ENCODE measurements at places on chromosomes 7 and 10.

- DNase-seq = no peak
Measured at GRCh38 chr7:36736090-36736898, 12.0 kb upstream of the AOAH start.

DNA sequence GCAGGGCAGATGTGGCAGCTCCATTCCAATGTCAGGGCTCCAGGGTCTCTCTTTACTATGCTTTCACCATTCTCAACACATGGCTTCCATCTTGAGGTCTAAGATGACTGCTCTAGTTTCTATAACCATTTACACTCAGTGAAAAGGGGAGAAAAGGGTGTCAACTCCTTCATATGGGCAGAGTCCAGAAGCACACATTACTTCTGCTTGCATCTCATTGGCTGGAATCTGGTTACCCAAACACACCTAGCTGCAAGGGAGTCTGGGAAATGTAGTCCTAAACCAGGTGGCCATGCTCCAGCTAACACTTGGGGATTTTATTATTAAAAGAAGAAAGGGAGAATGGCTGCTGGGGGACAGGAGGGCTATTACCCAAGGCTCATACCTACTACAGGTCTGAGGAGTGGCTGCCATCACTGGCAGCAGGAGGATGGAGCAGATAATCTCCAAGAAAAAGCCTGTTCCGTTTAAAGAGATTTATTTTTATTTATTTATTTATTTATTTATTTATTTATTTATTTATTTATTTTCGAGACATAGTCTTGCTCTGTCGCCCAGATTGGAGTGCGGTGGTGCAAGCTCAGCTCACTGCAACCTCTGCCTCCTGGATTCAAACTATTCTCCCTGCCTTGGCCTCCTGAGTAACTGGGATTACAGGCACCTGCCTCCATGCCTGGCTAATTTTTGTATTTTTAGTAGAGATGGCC lies 29.1 kb upstream of the LBX1 start:
- no peak for DNase-seq

DNA sequence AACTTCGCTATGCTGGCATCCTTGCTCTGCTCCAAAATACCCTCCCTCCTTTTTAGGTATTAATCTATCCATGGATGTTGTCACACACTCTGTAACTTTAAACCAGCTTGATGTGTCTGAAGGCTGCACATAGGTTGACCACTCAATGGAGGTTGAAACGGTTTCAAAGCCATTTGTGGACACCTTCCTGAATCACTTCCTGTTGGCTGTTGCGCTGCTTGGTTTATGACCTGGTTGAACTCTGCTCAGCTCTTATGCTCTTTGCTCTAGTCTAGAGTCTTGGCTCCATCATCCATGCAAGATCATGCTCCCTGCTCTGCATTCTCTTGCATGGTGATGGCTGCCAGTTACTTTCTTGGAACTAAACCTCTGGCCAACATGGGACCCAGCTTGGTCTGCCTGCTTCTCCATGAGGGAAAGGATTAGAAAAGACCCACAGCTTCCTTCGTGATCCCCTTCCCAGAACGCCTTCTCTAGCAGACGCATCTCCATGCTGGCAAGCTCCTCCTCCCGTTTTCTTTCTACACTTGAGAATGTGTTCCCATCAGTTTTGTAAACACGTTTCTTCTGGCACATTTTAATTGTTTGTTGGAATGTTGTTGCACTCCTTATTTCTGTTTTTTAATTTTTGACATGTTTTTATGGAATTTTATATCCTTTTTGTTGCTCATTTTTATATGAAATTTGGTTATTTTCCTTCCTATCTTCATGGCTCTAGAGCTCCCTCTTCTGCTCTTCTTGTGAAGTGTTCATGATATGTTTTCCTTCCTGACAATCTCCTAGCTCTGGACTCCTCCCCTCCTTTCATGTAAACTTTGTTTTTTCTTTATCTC lies 149.8 kb downstream of the XPNPEP1 start:
- peak; percentile 53 for DNase-seq

DNA sequence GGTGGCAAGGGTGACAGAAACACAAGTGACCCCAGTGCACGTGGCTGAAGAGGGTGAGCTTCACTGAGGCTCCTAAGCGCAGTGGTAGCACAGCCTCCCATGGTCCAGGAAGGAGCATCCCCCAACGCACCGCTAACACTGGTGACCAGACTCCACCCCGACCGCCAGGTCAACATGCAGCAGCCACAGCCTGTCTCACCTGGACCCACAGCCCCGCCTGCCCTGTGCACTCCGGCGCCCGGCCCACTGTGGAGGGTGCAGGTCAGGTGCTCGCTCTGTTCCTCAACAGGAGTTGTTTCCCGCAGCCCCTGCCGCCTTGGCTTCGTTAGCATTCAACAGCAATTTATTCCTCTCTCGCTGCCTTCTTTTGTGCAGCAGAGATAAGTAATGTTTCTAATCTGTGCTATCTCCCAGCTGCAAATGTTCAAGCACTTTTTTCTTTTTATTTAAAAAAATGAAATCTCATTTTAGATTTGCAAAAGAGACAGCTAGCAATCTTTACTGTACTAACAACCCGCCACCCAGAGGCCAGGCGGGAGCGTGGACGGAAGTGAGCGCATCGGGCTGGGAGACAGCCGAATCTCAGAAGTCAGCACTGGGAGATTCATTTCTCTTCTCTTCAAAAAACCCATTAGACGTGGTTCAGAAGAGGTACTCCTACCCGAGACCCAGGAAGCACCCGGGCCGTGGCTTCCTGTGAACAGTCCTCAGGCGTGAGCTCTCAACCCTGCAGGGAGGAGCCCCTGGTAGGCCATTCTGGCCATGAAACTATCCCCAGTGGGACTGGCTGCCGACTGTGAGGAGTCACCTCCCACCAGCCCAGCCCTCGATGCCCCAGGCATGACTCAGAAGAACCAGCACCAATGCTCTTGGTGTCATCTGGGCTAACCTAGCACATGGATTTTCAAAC lies 133.4 kb downstream of the MAD1L1 start:
- no peak for DNase-seq

DNA sequence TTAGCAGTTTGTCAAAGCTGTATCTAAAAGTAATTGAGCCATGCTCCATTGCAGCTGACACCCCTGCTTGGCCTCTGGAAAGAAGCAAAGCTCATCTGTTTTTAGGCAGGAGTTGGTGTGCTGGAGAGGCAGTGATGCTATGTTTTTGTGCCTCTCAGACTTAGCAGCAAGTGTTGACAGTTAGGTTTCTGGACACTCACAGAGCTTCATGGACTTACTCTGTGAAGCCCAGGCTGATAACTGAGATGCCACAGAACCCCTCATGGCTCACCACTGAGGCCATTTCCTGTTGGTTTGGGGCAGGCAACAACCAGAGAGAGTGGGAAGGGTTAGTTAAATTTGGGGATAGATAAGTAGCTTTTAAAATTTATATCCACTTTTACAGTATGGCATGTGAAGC lies 59.8 kb downstream of the BTAF1 start:
- no peak for DNase-seq

- no peak for DNase-seq
Measured at GRCh38 chr7:125032943-125033342, 103.3 kb upstream of the POT1 start.

DNA sequence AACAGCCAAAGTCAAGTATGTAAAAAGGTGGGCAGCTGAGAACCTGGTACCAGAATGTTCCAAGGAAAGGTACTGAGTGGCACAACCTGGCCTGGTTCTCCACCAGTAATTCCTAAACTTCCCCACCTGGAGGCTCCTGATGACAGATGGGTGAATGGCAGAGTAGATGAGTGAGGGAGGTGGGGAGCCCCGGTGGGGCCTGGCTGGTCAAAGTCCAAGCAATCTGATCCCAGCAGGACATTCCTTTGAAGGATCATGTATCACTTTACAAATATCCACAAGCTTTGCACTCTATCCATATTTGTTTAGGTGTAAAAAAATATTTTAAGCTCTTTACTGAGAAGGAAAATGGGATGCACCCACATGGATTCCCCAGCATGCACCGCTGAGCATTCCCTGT lies 250.2 kb downstream of the DPP6 start:
- no peak for DNase-seq

DNA sequence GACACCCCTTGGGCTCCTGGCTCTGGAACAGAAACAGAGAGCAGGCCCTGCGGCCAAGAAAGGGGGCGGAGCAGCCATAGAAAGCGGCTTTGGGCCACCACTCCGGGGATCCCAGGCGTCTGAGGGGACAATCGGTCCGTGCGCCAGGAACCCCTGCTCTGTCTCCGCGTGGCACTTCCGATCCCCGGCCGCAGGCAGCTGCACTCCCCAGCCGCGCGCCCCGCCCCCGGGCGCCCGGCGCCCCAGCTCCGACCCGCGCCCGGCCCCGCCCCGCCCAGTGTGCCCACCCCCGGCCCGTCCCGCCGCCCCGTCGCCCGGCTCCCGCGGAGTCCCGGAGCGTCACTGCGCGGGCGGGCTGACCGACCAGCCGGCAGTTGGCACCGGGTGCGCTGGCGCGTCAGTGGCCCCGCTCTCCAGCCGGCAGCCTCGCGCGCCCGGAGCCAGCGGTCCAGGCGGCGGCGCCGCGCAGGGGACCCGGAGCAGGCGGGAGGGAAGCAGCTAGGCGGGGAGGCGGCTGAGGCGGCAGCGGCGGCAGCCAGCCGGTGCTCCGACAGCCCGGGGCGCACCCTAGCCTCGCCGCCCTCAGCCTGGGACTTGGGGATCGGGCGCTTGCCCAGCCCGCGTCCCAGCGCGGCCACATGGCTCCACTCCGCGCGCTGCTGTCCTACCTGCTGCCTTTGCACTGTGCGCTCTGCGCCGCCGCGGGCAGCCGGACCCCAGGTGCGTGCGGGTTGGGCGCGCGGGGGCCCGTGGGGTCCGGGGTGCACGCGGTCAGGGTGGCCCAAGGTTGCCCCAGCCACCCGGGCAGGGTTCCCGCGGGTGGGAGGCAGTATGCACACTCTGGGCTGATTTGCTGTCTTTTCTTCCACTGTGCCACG lies at the start of gene ADAMTS14:
ADAMTS14 (plus strand) TSS at position 342 of the 878 bp plus-strand sequence; CDS start at position 639, 297 bp downstream.
- peak; percentile 7 for DNase-seq

DNA sequence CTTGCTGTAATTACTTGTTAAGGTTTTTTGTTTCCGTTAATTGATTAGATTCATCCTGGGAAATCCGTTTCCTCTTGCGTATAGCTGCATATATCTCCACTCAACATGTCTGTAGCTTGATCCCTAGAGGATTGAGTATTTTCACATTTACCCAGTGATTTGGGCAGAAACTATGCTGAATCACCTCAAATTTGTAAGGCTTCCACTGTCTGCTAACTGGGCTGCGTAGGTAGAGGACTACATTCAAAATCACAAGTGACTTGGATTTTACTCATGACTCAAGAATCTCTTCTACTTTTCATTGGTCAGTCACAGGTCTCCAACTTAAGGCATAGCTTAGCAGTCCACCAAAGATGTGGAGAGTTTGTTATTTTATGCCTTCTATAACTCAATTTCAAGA lies 141.8 kb downstream of the POLR1F start:
- no peak for DNase-seq

GRCh38 chr7:4203626-4204512 lies 478.2 kb upstream of the FOXK1 start:
- no peak for DNase-seq

DNA sequence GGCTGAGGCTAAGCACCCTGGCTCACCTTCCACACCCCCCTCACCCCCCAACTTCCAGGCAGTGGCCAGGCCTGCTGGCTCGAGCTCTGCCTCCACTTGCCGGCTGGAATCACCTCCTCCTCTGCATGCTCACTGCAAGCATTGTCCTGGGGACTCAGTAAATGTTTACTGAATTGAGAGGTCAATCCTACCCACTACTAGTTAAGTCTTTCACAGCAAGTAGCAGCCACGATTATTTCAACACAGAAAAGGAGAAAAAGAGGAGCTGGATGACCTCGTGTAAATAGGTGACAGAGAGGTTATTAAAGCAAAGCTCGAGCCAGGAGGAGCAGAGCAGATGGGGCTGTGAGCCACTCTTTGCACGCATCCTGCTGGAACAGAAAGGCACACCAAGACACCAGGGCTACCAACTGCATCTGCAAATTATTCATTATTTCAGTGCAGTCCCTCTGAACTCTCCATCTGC lies 32.1 kb downstream of the HIPK2 start:
- DNase-seq = no peak

- DNase-seq = peak; percentile 7
Measured at GRCh38 chr7:131106681-131107336, 220.9 kb upstream of the MKLN1 start.

DNA sequence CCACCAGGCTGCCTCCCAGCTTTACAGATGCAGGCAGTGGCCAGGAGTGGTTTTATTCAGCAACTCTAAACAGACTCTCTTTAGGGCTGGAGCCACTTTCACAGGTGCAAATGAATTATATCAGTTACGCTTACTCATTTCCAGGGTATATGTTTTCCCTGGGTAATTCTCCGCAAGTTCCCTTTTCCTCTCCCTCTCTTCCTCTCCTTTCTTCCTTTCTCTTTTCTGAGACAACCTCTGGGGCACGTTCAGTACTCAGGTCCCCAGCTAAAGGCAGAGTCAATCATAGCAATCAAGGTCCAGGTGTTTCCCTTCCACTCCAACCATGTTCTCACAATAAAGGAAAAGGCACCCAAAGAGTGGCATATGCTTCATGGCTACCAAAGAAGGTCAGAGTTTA lies 41.3 kb downstream of the PDLIM1 start:
- DNase-seq = no peak

GRCh38 chr10:13904064-13904463 lies 317.3 kb downstream of the PRPF18 start:
- peak; percentile 43 for DNase-seq

GRCh38 chr7:25319707-25320106 lies 91.4 kb upstream of the NPVF start:
- no peak for DNase-seq

DNA sequence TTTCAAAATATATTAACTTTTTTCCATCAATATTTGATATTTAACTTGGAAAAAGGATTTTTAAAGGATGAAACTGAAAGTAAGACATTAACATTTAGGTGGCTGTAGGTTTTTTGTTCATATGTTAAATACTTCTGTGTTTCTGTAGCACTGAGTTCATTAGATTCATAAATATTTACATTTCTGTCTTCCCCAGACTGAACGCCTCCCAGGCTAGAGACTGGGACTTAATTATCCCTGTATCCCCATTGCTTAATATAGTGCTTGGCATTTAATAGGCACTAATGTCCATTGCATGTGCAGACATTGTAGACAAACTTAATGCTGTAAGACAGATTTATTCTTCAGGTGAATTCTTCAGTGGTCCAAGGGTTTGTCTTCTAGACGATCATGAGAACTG lies 7.4 kb downstream of the PTPN12 start:
- no peak for DNase-seq

GRCh38 chr7:132177708-132178401 lies 398.4 kb downstream of the PLXNA4 start:
- DNase-seq = no peak

- no peak for DNase-seq
Measured at GRCh38 chr7:155188821-155189581, 108.7 kb upstream of the INSIG1 start.

DNA sequence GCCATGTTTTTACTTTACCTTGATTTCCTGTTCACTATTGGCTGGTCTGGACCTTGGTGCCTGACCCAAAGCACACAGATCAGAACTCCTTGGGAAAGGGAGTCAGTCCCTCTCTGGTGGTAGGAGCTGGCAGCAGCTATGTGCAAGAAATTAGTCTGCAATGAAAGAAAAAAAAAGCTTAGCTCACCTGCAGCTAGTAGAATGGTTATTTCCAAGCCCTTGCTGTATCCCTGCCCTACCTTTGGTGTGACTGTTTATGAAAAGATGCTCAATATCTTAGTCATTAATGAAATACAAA lies 68.1 kb upstream of the PAPSS2 start:
- DNase-seq = no peak

- no peak for DNase-seq
Measured at GRCh38 chr7:122768827-122769226, 66.1 kb upstream of the RNF148 start.
